ENCODE measurements at places on chromosomes 16 and 17. TPM values are rescaled to one million over a fixed set of nuclear protein-coding genes. Genes with fewer than 3 reads are reported as not detected.

DNA sequence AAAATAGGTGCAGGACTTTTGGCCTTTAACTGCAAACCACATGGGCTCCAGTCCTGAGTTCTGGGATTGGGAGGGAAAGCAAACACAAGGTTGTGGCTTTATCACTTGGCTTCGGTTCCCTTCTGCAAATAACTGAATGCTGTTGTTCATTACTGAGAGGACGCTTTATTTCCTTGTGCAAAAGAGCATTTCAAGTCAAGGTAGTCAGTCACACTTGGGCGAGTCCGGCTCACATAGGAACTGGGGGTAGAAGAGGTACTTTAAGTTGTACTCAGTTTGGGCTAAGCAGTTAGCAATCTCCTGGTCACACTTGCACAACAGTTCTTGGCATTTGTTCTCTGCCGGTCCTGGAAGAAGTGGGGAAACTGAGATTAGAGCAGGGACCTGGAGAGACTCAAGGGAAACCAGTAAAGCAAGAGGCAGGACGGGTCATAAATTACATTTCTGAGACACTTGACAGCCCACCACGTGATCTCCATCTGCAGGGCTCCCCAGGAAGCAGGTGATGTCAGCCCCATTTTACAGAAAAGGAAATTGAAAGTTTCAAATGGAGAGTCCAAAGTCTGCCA lies 21.6 kb downstream of the PLA2G10 start:
- no peak for DNase-seq

- DNase-seq = no peak
Measured at GRCh38 chr16:18959031-18959505, 24.7 kb upstream of the TMC7 start.

DNA sequence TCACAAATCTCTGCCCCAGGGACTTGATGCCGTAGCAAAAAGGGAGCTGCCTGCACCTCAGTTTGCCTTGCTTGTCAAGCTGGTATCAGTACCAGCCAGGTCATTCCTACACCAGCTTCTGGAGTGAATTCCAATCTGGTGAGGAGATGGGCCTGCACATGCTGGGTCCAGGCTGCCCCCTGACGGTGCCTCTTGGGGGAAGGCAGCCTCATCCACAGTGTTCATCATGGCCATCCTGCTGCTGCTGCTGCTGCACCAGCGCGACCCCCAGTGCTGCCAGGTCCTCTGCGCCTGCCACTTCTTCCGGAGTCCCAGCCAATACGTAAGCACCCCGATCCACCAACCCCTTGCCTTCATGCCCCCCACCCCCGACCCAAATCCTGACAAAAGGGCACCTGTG lies 8.3 kb downstream of the MRPL27 start:
- DNase-seq = no peak

DNA sequence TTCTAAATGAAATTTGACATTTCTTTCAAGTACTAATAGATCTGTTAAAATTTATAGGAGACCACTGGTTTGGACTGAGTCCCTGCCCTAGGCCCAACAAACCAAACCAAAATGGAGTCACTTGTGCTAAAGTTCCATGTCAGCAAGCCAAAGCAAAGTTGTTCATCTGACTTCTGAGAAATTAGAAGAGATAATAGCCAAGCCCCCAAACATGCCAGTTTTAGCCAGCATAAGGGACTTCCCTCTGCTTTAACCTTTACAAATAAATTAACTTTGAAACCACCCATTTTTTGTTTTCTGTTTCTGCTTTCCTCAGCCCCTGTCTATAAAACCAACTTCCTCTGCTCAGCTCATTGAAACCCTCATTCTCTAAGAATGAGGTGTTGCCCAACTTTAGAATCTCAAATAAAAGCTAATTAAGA lies 18.9 kb downstream of the CDR2 start:
- no peak for DNase-seq

GRCh38 chr16:1770328-1771187 lies 785 bp downstream of the NME3 start:
- DNase-seq = peak; percentile 72

DNA sequence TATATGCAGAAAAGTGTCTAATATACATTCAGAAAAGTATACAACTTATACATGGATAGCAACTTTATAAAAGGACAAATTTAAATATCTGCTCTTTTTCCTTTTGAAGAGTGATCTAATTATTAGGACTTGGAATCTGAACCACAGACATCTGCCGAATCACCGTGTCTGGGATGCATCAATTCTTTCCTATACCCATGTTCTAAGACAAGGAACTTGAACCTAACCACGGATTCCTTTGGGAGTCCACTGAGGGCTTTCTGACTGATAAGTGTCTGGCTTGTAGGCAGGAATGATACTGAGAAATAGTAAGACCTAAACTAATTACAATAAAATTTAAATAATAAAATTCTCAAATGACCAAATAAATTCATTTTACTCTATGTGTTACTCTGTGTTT lies 54.2 kb downstream of the NDEL1 start:
- no peak for DNase-seq

- no peak for DNase-seq
Measured at GRCh38 chr16:9868606-9869149, 313.6 kb downstream of the GRIN2A start.

Gene SLC25A19
- 4.7 TPM for total RNA-seq

Data from uterus (tissue), 4 donors.